CD4-positive, alpha-beta T cell treated with Interleukin-10 for 1 hour (primary cell): ENCODE measurements at places on chromosomes 3 and 15.

GRCh38 chr3:155572085-155572484 lies 172.8 kb downstream of the PLCH1 start:
- no peak for DNase-seq

DNA sequence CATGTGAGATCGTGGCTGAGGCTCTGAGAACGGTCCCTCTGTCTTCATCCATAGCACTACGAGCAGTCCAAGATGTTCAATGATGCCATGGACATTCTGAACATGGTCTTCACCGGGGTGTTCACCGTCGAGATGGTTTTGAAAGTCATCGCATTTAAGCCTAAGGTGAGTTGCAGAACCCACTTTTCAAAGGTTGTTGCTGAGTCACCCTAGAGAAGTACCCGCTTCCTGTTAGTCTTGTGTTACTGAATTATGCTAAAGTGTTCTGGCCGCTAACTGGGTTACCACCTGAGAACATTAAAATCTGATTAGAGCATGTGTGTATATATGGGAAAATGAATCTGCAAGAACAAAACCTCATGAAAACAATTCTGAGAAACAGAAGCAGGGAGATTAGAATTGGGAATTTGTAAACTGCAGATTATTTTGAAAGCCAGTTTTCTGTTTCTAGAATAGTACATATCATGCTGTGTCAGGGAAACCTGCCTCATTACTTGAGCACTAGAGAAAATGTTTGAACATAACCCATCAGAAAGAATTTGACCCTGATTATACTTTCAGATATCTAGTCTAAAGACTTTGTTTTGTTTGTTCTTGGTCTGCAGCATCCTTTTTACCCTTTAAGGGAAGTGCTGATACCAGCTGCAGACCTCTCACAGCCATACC lies 92.6 kb downstream of the CHDH start:
- DNase-seq: peak; percentile 26

DNA sequence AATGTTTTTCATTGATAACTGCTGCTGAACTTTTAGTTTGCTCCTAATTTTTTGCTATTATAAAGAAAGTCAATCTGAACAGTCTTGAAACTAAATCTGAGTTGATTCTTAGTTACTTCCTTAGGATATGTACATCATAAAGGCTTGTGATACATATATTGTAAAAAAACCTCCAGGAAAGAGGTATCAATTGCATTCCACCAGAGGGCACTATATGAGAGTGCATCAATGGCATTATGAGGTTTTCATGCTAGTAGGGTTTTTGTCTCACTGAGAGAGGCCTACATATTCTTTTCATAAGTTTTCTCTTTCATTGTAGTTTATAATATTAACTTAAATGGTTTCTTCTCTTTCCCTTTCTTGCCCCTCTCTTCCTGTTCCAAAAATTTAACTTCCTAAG lies 46.9 kb downstream of the PIK3R4 start:
- DNase-seq: peak; percentile 34

GRCh38 chr3:185313693-185314246 lies 49.2 kb upstream of the MAP3K13 start:
- DNase-seq: no peak

DNA sequence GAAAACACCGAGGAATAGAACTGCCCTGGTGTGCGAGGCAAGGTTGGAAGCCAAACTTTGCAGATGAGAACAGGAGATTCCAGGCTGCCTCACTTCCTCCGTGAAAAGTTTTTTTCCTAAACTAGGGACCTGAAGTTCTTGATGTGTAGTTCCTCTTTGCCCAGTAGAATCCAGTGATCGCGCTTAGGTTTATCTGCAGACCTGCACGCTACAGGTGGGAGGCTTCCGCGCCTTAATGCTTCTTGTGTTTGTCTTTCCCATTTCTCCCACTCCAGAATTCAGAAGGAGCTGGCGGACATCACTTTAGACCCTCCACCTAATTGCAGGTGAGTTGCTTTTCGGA lies 5.4 kb downstream of the UBE2E1 start:
- DNase-seq: no peak

- DNase-seq: no peak
These were observed 37.4 kb upstream of the P2RY12 start for GRCh38 chr3:151421938-151422337.

DNA sequence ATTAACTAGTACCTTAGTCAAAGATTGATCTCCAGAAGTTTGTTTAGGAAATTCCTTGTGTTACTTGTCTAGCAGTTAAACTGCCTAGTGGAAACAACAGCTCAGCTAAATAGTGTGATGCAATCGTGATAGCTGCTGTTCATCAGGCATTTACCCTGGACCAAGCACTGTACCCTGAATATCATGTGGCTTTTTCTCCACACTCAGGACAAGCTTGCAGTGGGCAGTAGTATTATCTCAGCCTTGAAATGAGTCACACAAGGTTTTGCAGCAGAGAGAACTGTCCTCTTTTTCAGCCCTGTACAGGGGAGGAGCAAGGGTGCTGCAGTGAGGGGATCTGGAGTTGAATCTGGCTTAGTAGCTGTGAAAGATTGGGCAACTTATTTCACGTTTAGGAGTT lies 208.4 kb downstream of the TP63 start:
- no peak for DNase-seq

DNA sequence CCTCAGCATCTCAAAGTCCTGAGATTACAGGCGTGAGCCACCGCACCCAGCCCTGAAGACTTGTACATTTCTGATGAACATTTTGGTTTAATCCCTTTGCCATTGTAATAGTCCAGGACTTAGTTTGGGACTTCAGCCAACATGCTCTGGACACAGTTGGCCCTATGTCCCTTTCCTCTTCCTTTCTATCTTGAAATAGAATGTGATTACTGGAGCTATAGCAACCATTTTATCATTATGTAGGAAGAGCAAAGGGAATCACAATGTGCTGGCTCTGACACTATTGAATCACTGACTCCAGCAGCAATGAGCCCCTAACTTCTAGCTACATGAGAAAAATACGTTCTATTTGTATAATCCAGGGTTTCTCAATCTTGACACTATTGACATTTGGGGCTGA lies 34.8 kb upstream of the MRPL3 start:
- no peak for DNase-seq

- no peak for DNase-seq
These were observed 336.0 kb upstream of the KCNH8 start for GRCh38 chr3:18812316-18812715.
